ENCODE measurements at places on chromosomes 7 and 10.
A peak's percentile ranks its signal among the peaks of the same experiment; 100 is the strongest.

DNA sequence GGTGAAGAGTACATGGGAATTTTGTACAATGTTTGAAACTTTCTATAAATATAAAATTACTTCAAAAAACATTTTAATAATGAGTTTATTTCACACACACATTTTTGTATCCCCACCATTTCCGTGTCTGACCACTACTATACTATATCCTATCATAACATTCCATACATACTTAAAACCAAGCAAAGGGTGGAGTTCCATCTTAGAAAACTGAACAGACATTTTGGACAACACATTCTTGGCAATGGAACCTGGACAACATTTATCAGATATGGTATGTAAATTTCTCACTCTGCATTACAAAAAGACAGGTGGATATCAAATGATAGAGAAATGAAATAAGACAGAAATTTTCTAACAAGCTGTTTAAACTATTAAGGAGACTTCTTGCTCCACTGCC is 168.9 kb downstream of the TWIST1 start:
- no peak for DNase-seq

DNA sequence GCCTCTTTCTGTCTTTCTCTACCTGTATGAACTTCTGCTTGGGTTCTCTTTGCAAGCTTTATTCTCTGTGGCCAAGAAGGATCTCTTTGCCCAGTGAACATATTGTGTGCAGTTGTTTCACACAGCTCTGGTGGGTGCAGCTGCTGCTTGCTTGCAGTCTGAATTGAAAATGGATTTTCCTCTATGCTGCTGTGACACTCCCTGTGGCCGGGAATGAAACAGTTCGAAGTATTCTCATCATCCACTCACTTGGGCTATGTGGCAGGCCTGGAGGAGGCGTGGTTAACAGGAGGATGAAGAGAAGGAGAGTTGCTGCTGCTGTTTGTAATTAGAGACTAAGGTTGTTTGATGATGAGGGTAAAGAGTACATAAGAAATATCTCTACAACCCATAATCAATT is 28.4 kb upstream of the ITGA8 start:
- no peak for DNase-seq

GRCh38 chr10:5959581-5960069 is 17.7 kb downstream of the IL15RA start:
- DNase-seq = no peak

DNA sequence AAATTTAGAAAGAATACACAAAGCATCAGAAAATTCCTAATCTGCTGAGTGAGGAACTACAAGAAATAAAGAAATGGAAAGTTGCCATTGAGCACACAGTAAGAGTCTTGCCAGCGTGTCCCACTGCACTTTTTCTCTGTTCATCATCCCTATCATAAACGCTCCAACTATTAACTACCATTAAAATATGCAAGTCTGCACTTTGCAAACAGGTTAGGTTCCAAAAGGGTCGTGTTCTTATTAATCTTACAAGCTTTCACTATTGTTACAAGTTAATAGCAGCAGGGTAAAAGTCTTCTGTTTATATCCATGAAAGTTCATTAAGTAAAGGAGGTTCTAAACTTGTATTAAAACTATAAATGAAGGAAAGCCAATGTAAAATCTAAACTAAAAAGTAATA is 5.2 kb upstream of the JMJD1C start:
- no peak for DNase-seq

- DNase-seq = no peak
Measured at GRCh38 chr10:122098924-122099323, 110.0 kb downstream of the TACC2 start.

- DNase-seq = no peak
Measured at GRCh38 chr10:118173296-118173695, 126.6 kb upstream of the RAB11FIP2 start.

- DNase-seq = no peak
Measured at GRCh38 chr10:122390679-122391078, 16.2 kb downstream of the PLEKHA1 start.

DNA sequence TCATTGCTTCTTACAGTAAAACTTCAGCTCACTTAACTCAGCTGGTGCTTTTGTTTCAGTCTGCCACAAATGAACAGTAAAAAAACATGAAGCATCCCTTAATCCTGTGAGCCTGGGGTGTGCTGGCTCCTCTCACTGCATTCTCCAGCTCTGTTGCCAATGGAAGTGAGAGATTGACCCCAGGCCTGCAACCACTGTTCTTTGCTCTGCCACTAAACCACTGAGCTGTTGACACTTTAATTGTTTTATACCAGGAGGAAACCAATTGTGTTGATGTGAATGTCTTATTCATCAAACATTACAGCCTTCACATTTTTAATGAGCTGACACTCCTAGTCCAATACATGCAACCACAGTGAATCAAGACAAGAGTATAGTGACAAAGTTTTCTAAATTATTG is 69.4 kb upstream of the FZD1 start:
- DNase-seq = peak; percentile 68

DNA sequence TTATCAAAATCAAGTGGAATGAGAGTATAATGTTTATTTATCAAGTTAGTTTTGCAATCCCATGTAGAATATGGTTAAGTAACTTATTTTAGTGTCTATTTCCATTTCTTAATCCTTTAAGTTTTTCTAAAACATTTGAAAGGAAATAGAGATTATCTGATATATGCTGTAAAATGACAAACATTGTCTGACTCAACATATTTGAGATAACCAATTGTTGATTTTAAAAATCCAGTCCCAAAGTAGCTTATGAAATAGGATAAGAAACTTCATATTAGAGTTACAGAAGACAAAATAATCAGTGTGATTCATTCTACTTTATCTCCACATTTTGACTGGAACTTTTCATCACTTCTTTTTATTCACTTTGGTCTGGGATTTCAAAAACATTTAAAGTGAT is 38.7 kb upstream of the CDK1 start:
- DNase-seq = no peak

- DNase-seq = no peak
Measured at GRCh38 chr7:155405399-155406318, 52.3 kb upstream of the EN2 start.

DNA sequence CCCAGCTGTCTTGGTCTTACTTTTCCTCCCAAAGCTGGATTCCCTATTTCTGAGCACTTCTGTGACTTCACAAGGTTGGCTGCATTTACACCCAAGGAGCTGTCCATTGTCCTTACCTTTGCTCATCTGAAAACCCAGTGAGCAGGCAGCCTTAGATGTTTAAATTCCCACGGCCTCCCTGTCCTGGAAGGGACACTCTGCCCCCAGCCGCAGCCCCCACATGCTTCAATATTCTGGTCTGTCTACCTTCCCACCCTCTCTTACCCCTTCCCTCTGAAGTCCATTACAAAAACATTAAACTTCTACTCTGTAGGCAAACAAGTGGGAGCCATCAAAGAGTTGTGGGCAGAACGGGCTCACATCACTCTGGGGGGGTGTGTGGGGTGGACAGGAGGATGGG is 73.8 kb upstream of the EFCAB10 start:
- DNase-seq = peak; percentile 76

DNA sequence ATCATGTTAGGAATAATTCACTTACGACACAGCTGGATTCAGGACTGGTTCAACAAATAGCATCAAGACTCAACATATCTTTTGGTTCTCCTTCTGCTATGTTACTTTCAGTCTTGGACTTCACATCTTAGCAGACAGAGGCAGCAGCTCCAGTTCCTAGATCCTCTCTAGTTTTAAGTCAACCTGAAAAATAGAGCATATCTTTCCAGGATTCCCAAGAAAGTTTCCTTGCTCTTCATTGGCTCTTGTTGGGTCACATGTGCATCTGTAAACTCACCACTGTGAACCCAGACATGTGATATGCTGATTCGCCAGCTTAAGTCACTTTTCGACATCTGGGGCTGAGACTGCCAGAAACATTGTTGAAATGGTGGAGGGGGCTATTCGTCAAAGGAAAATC is 210.1 kb upstream of the KMT2E start:
- DNase-seq = no peak

GRCh38 chr7:136004083-136004482 is 26.9 kb upstream of the MTPN start:
- no peak for DNase-seq

GRCh38 chr7:89908736-89909135 is 245.5 kb upstream of the STEAP1 start:
- no peak for DNase-seq
